ENCODE measurements at places on chromosomes 6 and 20. TPM values are rescaled to one million over a fixed set of nuclear protein-coding genes. Genes with fewer than 3 reads are reported as not detected.

The SLC22A16 gene
- not detected for total RNA-seq

The SIRPD gene
- not detected for total RNA-seq

The RGS17 gene
- total RNA-seq, result 3.4 TPM

The OXT gene
- total RNA-seq, result not detected

The CLDN20 gene
- total RNA-seq, result not detected

The CYP21A2 gene
- total RNA-seq, result not detected

The OLIG3 gene
- not detected for total RNA-seq

The HTR1B gene
- 31.8 TPM for total RNA-seq

The ARMH2 gene
- not detected for total RNA-seq

The ILRUN gene
- 38.8 TPM for total RNA-seq

The CGA gene
- not detected for total RNA-seq

The HLA-DOA gene
- not detected for total RNA-seq

The TMEM242 gene
- 5.6 TPM for total RNA-seq

The RIMS1 gene
- 12.7 TPM for total RNA-seq

The FAM209B gene
- total RNA-seq, result not detected
